ENCODE measurements at places on chromosomes 7 and 10.

DNA sequence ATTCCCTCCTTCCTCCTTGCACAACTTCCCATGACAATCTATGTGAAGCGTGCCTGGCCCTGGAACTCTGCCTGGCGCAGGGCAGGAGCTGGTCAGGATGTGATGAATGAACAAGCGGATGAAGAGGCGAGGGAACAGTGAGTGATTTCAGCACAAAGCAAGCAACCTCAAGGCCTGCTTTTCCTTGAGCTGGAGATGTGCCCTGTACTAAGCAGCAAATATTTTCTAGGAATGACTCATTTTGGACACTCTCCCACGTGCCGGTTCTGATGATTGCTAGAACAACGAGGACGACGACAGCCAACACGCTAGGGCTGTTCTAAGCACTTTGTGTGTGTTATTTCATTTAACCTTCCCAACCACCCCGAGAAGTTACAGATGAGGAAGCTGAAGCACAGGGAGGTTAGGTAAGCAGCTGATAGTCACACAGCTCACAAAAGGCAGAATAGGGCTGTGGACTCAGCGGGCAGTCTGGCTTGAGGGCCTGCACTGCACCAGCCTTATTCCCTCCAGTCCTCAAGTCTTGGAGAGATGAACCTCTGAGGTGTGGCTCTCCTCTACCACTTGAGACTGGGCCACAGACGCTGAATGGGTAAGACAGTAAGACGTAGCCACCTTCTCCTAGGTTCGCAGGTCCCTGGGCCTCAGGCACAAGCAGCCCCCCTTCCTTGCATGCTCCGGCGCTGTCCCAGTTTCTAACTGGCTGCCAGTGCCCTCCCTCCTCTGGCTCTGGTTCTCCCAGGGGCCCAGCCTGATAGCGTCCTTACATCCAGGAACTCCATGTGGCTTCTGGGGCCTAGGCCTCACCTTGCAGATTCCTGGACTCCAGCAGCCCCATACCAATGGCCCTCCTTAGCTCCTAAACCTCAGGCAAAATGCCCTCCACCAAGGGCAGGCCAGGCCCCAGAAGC is 59.0 kb downstream of the YKT6 start:
- DNase-seq = no peak

DNA sequence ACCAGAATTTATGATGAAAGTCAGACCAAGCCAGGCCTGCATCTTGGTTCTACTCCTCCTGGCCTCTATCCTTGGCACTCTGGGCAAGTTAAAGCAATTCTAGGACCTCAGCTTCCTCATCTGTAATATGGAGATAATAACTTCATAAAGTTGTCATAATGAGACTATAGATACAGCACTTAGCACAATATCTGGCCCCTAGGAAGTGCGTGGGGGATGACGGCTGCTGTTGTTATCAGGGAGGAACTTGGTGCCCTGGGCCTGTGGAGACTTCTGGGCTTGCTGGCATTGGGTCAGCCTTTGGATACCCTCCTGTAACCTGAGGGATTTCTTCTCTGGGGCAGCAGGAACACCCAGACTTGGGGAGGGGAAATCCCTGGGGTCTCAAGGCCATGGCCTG is 27.6 kb downstream of the PFKFB3 start:
- DNase-seq = no peak

DNA sequence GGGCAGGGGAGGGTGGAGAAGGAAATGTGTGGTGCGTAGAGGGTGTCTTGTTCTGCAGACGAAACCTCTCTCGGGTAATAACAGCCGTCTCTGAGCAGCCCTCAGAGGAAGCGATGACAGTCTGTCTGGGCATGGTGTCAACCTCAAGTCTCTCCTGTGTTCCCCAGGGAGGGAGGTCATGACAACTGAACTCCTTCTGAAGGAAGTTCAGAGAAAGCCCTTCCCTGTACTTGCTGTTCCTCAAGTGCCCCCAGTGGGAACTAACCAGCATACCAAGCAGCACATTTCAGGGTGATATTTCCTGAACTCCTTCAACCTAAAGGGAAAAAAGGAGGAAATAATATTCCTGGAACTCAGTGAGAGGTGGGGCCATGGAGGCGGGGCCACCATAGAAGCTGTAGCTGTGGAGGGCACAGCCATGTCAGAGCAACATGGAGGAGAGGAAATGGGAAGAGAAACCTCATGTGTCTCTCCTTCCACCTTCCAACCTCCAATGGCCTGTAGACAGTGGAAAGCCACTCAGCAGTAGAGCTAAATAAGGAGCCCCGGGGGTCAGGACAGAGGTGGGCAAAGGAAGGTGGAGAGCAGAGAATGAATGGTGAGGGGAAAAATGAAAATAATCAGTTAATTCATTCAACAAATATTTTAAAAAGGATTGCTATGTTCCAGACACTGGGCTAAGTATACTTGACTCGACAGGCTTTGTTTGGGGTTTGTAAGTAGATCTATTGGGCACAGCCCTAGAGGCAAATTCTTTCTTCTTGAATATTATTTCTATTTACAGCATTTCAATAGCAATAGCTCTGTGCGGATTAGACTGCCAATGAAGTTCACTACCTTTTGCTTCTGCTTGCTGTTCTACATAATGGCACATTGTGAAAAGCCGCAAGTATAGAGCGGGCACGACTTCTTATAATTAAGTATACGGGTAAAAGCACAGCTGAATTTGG is 61.0 kb upstream of the AOAH start:
- no peak for DNase-seq

DNA sequence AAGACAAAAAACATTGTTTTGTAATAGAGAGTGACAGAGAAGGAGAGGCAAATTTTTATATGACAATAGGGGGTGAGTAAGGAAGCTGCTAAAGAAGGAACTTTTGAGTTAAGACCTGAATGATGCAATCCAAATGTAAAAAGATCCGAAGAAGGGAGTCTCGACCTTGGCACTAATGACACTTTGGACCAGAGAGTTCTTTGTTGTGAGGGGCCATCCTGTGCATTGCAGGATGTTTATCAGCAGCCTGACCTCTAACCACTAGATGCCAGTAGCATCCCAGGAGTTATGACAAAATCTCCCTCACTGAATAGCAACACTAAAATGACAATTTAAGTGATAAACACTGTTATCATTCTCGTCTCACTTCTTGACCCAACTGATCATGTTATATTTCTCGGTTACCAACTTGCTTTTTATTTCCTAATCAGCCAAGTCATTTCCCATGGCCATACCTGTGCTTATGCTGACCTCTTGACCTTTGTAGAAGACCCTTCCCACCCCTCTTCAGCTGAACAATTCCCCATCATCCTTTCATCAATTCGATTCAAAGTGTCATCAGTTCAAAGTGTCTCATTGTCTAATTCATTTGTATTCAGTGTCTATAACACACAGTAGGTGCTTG is 30.0 kb downstream of the DGKI start:
- DNase-seq = no peak

Data from left forelimb (tissue), 1 donor.